ENCODE measurements at places on chromosomes 1 and 21.

DNA sequence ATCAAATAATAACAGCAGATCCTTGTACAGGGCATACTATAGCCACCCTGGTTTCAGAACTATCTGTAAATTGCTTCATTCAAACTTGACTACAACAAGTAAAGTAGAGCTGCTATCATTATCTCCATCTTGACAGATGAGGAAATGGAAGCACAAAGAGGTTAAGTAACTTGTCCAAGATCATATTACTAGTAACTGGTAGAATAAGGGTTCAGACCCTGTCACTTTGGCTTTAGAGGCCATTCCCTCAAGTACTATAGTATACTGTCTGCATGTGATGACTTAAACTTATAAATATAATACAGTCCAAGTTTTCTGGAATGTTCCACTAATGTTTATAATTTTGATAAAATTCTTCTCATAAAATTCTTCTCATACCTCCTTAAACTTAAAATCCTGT lies 24.8 kb downstream of the PGM1 start:
- no peak for DNase-seq

- no peak for DNase-seq
These were observed 24.9 kb downstream of the SETD4 start for GRCh38 chr21:36035381-36035791.

DNA sequence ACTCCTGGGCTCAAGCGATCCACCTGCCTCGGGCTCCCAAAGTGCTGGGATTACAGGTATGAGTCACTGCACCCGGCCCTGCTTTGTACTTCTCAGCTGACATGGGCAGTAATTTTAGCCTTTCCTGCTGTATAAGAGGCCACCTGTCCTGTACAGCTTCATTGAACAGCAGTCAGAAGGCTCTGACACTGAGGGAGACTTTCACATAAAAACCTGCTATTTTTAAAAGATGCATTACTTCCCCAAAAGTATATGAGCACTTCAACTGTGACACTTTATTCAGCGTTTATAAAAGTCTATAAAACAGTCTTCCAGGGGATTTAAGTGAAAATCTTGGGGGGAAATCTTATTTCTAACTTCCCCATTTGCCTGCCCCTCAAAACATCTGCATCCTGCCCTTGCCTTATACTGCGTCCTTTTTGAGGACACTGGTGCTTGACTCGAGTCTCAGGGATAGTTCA lies 17.6 kb downstream of the RNU5D-1 start:
- DNase-seq: no peak

GRCh38 chr1:219537223-219537631 lies 75.7 kb downstream of the ZC3H11B start:
- no peak for DNase-seq

DNA sequence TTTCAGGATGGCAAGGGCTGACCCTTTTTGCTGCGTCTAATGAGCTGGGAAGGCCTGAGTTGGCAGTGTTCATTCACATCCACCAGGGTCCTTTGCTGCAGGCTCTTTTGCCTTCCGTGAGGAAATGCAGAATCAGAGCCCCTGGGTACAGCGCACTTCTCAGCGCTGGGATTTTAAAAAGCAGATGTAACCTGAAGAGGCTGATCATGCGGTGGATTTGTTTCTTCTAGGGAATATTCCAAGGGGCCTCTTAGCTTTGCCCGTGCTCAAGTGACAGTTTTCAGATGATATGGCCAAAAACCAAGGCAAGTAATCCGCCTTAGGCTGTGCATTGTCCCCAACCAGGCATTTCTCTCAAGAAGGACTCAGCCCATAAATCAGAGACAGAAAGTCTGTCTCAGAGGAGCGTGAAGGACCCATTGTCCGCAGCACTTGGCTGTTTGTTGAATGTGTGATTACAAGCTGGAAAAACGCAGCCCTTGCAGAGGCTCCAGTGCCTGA lies 237.6 kb downstream of the PTPRC start:
- no peak for DNase-seq
